ENCODE measurements at places on chromosomes 1 and 21. TPM values are rescaled to one million over a fixed set of nuclear protein-coding genes. Genes with fewer than 3 reads are reported as not detected.

GRCh38 chr1:231039161-231040018, 664 bp downstream of the FAM89A start:
- H3K27me3 ChIP-seq, result no peaks in the 10 kb centered on the region
- peaks cover 15% of the 10 kb centered on the region for H3K4me1 ChIP-seq
- peak overlapping the region; percentile 34 for H3K4me3 ChIP-seq
- peak; percentile 52 for DNase-seq
- H3K36me3 ChIP-seq, result no peaks in the 10 kb centered on the region

Gene CLDN17
- total RNA-seq, result not detected

GRCh38 chr1:73042403-73042802, 760.1 kb upstream of the NEGR1 start:
- DNase-seq, result no peak
- no peak overlapping the region for H3K4me3 ChIP-seq
- no peaks in the 10 kb centered on the region for H3K36me3 ChIP-seq
- H3K27ac ChIP-seq, result no peak overlapping the region
- H3K27me3 ChIP-seq, result no peaks in the 10 kb centered on the region

GRCh38 chr1:115261496-115261895, 76.6 kb downstream of the NGF start:
- H3K36me3 ChIP-seq, result no peaks in the 10 kb centered on the region
- H3K4me3 ChIP-seq, result no peak overlapping the region
- no peak for DNase-seq
- no peaks in the 10 kb centered on the region for H3K27me3 ChIP-seq

DNA sequence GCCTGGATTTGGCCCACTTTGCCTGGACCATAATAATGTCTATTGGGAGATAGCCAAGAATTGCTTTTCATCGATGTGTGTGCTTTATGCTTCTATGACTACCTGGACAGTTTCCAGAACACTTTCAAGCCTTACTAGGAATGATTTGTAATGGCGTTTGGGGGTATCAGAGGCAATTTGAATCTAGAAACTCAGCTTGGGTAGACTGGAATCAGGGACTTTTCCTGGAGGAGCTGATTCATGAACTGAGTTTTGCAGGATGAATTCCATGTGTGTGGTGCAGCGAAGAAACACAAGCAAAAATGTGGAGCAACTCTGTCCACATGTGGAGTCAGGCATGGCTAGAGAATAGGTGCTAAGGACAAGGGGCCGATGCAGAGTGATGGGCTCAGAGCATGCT, 11.9 kb upstream of the TMEM61 start:
- H3K27ac ChIP-seq, result no peak overlapping the region
- DNase-seq, result peak; percentile 9
- no peaks in the 10 kb centered on the region for H3K27me3 ChIP-seq
- H3K4me1 ChIP-seq, result peaks cover 14% of the 10 kb centered on the region

Gene TXNIP
- 820 TPM for total RNA-seq

GRCh38 chr1:51719146-51719545, 102.3 kb downstream of the OSBPL9 start:
- no peak overlapping the region for H3K27ac ChIP-seq
- no peak overlapping the region for H3K4me3 ChIP-seq
- H3K4me1 ChIP-seq, result no peaks in the 10 kb centered on the region
- H3K27me3 ChIP-seq, result no peaks in the 10 kb centered on the region
- no peaks in the 10 kb centered on the region for H3K36me3 ChIP-seq

GRCh38 chr1:167197692-167198091, 23.0 kb upstream of the POU2F1 start:
- no peaks in the 10 kb centered on the region for H3K27me3 ChIP-seq
- H3K4me3 ChIP-seq, result no peak overlapping the region
- no peaks in the 10 kb centered on the region for H3K36me3 ChIP-seq
- no peaks in the 10 kb centered on the region for H3K4me1 ChIP-seq
- no peak for DNase-seq

Gene PODN
- 20.6 TPM for total RNA-seq

Gene USH2A
- not detected for total RNA-seq

Gene AIM2
- total RNA-seq, result 1.1 TPM

DNA sequence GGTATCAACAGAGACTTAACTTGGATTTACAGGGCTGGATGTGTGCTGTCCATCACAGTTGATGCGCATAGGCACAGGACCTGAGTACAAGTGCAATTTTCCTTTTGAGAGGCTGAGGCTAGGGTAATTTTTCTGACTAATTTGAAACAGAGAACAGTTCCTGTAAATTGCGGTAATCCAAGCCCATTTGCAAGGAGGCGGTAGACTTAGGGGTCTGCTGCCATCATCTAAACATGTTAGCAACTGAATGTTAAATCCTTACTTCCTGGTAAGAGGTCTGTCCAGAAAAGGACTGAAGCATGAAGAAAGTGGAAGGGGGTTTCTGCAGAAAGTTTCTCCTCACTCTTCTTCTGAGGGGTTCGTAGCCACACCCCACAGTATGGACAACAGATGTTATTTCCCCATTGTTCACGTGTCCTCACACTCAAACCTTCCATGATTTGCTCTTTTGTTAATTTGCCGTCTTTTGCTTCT, 23.7 kb upstream of the C1orf198 start:
- H3K27me3 ChIP-seq, result peaks cover 13% of the 10 kb centered on the region
- no peak for DNase-seq
- H3K4me1 ChIP-seq, result no peaks in the 10 kb centered on the region
- no peaks in the 10 kb centered on the region for H3K36me3 ChIP-seq
- no peak overlapping the region for H3K27ac ChIP-seq

- no peak overlapping the region for H3K4me3 ChIP-seq
- no peak overlapping the region for H3K27ac ChIP-seq
- H3K4me1 ChIP-seq, result peaks cover 13% of the 10 kb centered on the region
- DNase-seq, result no peak
Observed at GRCh38 chr1:244350027-244350426, 101.7 kb downstream of the ADSS2 start.

DNA sequence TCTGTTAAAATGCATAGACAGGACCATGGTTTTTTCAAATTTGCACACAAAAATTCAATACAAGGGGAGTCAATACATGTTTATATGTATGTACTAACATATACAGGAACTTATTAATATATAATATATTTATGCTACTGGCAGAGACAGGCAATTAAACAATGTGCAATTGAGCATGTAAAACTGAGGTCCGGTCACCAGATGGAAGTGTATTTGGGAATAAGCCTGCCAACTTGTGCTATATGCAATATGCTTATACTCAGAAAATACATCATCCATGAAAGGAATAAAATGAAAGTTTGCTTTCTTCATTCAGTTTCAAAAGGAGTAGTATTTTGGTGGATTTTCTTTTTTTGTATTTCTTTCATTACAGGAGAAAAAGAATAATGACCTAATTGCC, 640.2 kb upstream of the CXADR start:
- H3K4me1 ChIP-seq, result no peaks in the 10 kb centered on the region
- H3K36me3 ChIP-seq, result no peaks in the 10 kb centered on the region
- DNase-seq, result no peak
- H3K27ac ChIP-seq, result no peak overlapping the region
- H3K27me3 ChIP-seq, result no peaks in the 10 kb centered on the region
- H3K4me3 ChIP-seq, result no peak overlapping the region

DNA sequence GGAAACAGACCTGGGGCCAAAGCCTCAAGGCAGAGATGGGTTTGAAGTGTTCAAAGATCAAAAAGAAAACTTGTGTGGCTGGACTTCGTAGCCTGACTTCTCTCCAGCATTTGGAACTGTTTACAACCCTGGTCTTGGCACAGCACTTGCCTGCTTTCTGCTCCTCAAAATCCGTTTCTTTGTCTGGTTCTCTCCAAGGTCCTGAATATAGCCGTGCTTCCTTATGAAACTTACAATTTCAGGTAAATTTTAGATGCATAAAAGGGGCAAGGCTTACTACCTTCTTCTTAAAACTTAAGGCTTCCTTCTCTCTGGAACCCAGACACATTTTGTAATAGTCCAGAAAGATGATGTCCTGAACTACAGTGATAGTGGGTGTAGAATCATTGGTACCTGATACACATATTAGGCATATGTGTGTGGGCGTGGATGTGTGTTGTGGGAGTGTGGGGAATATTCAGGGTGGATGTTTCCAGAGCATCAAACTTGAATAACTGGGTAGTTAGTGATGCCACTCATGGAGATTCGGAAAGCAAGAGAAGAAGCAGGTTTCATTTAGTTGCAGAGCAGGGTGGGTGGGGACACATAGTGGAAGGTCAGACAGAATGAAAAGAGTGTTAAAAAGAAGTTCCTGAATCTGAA, 26.4 kb upstream of the FAM78B start:
- no peak overlapping the region for H3K4me3 ChIP-seq
- no peaks in the 10 kb centered on the region for H3K4me1 ChIP-seq
- H3K27me3 ChIP-seq, result no peaks in the 10 kb centered on the region
- H3K36me3 ChIP-seq, result no peaks in the 10 kb centered on the region
- DNase-seq, result no peak

- no peaks in the 10 kb centered on the region for H3K27me3 ChIP-seq
- no peaks in the 10 kb centered on the region for H3K36me3 ChIP-seq
- H3K27ac ChIP-seq, result no peak overlapping the region
- H3K4me1 ChIP-seq, result no peaks in the 10 kb centered on the region
- DNase-seq, result no peak
Observed at GRCh38 chr1:209414803-209415329, 168.6 kb upstream of the CAMK1G start.

DNA sequence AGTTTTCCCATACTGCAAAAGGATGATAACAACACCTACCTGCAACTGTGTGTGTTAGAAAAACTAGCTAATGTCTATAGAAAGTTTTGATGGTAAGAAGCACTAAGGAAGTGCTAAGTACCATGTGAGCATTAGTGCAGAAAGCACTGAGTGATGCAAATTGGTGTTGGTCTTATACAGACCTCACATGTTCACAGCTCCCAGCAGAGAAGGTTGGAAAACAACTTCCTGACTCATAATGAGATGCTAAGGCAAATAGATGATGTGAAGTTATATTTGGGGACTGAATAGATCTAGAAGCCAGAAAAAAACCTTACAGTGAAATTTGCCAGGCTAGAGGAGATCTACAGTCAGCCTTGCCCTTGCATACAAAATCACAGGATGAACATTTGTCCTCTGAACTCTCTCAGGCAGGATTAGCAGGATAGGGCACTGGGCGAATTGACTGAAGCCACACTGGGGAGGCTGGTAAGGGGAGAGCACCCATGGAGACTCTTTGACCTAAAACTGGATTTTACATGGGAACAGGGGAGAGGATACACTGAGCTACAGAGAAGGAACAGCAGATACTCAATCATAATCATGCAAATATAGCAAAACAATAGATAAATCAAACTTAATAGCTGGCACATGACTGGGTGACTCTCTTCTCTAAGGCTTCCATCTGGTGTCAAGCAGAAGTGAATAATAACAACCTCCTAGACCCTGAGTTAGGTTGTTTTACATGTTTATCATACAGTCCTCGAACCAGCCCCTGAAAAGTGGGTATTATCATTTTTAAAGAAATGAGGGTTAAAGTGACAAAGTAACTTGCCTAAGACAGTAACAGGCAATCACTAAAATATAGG, 61.3 kb downstream of the ASTN1 start:
- H3K27me3 ChIP-seq, result no peaks in the 10 kb centered on the region
- peaks cover 9% of the 10 kb centered on the region for H3K4me1 ChIP-seq
- no peaks in the 10 kb centered on the region for H3K36me3 ChIP-seq
- no peak overlapping the region for H3K27ac ChIP-seq
- DNase-seq, result no peak

Gene GPR25
- total RNA-seq, result not detected

Gene NCAM2
- 11.8 TPM for total RNA-seq

Gene TMPRSS15
- total RNA-seq, result not detected

Gene LYPD8
- total RNA-seq, result not detected

DNA sequence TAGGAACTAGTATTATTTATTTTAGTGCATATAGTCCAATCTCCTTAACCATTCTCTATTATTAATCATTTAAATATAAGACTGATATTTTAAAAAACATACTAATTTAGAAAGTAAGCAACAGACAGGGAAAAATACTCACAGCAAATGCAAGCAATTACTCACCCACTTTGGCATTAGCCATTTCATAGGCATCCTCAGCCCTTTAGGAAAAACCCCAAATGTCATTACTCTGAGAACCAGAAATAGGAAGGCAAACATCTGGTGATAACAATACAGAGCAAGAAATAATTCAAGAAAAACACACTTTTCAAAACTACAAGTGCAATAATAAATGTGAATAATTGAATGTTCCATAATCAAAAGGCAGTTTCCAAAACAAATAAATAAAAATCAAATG, 545.1 kb downstream of the PLPP3 start:
- H3K36me3 ChIP-seq, result no peaks in the 10 kb centered on the region
- H3K27me3 ChIP-seq, result no peaks in the 10 kb centered on the region

DNA sequence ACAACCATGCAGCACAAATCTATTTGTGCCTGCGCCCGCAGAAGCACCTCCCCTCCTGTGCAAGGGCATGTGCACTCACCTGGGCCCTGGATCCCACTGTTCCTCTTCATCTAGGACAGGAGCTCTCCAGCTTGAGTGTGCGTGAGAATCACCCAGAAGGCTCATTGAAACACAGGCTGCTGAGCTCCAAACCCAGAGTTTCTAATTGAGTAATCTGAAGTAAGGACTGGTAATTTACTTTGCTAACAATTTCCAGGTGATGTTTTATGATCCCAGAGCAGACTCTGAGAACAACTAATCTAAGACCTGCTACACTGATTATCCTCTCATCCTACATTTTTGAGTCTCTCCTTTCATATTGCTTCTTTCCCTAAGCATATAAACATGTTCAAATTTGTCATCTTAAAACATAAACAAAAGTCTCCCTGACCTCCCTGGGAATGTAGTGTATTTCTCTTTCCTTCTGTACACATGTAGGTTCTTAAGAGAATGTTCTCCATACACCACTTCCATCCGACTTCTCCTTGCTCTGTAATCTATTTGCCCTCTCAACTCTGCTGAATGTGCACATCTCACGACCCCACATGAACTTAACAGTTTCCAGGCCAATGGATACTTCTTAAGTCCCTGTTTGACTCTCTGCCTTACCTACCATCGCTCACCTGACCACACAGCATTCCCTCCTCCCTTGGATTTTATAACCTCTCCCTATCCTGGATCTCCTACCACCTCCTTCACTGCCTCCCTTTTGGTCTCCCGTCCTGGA, 522.5 kb downstream of the SMYD3 start:
- no peaks in the 10 kb centered on the region for H3K27me3 ChIP-seq
- H3K4me3 ChIP-seq, result no peak overlapping the region
- H3K4me1 ChIP-seq, result no peaks in the 10 kb centered on the region
- DNase-seq, result no peak
- H3K27ac ChIP-seq, result no peak overlapping the region
- no peaks in the 10 kb centered on the region for H3K36me3 ChIP-seq

GRCh38 chr1:77652268-77652667, 30.2 kb downstream of the ZZZ3 start:
- H3K27me3 ChIP-seq, result no peaks in the 10 kb centered on the region
- H3K36me3 ChIP-seq, result no peaks in the 10 kb centered on the region
- no peak overlapping the region for H3K27ac ChIP-seq
- H3K4me1 ChIP-seq, result peaks cover 30% of the 10 kb centered on the region

DNA sequence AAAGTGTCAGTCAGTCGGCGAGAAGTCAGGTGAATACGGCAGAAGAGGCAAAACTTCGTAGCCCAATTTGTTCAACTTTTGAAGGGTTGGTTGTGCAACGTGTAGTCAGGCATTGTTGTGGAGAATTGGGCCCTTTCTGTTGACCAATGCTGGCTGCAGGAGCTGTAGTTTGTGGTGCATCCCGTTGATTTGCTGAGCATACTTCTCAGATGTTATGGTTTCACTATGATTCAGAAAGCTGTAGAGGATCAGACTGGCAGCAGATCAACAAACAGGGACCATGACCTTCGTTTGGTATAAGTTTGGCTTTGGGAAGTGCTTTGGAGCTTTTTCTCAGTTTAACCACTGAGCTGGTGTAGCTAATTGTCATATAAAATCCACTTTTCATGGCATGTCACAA, 190.2 kb upstream of the ADAMTS5 start:
- no peak for DNase-seq
- no peaks in the 10 kb centered on the region for H3K36me3 ChIP-seq
- H3K27ac ChIP-seq, result no peak overlapping the region
- H3K4me3 ChIP-seq, result no peak overlapping the region
- H3K4me1 ChIP-seq, result no peaks in the 10 kb centered on the region

Measured in adrenal gland (tissue), 19 donors.